Naive B cell (primary cell): ENCODE measurements at places on chromosomes 13 and 19.

GRCh38 chr13:46051968-46052318, 603 bp downstream of the ZC3H13 start:
- no peak for DNase-seq

DNA sequence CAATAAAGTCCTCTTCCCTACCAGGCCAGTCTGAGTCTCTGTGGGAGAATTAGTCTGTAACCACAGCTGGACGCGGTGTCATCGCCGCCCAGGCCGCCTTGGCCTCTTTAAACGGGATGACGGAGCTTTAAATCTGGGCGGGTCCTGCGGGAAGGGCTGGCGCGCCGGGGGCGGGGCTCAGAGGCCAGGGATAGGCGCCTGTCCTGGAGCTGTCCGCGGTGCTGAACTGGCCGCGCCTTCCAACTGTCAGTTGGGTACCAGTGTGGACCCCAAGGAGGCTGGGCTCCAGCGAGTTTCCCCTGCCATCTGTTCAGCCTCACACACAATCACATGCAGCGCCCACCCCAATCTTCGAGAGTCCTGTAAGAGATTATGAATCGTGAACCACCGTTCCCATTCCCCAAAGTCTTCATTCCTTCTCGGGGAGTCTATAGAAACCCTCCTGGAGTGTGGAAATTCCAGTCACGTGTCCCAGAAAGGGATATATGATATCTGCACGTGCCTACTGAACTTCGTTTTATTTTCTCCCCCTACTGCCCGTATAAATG, 11.5 kb downstream of the APLP1 start:
- peak; percentile 45 for DNase-seq

- no peak for DNase-seq
These were observed 467.9 kb downstream of the SLITRK1 start for GRCh38 chr13:83414393-83414792.

DNA sequence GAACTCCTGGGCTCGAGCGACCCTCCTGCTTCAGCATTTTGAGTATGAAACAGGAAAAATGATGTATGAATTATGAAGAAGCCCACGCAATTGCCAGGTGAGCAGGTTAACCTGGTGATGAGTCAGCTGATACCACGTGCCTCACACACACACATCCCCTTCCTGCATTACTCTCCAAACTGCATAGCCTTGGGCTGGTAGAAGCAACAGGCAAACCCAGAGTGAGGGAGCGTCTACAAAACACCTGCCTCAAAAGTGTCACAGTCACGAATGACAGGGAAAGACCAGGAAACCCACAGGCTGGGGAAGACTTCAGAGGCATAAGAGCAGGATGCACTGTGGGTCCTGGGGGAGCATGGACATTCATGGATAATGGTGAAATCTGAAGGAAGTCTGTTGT, 192.8 kb upstream of the IRS2 start:
- DNase-seq: no peak

DNA sequence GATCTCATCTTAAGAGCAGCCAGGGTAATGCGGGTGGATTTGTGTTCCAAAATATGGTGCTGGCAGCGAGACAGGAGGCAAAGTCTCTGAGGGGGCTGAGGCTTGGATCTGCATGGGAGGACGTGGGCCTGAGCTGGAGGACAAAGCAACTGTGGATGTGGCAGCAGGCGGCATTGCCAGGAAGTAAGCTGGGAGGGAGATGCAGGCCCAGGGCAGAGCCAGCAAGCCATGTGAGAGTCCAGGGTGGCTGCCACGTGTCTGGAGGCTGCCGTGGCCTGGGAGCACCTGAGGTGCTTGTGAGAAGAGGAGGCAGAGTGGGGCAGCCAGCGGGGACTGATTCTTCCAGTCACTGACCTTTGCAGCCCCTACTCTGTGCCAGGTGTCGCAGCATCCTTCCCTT, 52.0 kb downstream of the DPF1 start:
- no peak for DNase-seq

DNA sequence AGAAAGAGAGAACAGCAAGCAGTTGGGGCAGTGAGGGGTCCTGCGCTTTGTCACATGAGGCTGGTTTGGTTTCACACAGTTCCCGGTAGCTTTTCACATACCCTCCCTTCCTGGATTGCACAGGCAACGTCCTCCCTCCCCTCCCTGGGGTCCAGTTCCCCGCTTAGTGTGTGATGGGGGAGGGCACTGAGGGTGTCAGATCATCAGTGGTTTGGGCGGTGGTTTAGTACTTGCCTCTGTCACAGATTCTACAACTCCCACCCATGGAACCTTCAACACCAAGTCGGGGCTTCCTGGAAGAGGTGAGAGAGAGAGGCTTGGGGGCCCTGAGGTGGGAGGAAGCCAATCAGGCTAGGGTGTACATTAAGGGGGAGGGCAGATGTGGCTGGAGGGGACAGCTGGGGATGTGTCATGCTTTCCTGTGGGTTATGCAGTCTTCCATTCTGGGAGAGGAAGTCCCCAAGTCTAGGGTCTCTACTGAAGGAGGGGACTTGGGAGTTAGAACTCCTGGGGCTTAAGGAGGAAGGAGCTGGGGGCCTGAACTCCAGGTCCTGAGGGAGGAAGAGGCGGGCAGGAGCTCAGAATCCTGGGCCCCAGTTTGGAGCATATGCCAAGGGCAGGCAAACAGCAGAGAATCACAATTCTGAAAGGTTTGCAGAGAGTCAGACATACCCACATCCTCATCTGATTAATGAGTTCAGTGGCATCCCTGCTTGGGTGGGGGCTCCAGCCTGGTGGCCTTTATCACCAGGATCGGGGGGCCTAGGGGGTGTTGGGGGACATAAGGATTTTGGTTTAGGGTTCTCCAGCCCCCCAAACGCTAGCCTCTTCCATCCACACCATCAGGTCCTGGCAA, at the start of gene NKG7:
NKG7 (minus strand) TSS at position 6 of the 856 bp plus-strand sequence. CDS start 119 bp downstream, outside the sequence.
- DNase-seq: no peak

DNA sequence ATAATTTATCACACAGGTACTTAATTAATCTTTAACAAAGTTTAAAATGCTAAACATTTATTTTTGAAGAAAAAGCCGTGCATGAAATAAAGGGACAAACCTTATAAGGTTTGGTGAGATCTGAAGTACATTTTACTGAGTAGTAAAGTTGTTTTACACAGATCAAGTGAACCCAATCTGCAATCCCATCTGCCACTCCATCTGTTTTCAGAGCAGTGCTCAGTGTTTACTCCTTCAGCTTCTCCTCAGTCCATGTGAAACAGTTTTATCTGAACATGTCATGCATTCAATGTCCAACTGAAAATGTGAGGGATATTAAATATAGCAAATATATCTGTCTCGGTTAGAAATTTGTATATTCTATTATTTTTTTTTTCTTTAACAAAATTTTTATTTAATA, 166.8 kb downstream of the MAB21L1 start:
- no peak for DNase-seq

- DNase-seq: peak; percentile 11
These were observed 26.2 kb downstream of the ZNF160 start for GRCh38 chr19:53076984-53077383.

GRCh38 chr19:36771261-36772231, 1.1 kb downstream of the ZNF850 start:
- DNase-seq: peak; percentile 47

DNA sequence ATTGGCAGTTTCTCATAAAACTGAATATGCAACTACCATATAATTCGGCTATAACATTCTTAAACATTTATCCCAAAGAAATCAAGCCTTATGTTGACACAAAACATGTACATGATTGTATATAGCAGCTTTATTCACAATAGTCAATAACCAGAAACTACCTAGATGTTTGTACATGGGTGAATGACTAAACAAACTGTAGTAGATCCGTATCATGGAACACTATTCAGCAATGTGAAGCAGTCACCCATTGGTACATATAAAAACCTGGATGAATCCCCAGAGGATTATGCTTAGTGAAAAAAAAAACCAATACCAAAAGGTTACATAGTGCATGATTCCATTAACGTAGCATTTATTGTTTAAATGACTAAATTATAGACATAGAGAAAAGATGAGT, 471.7 kb upstream of the KLHL1 start:
- DNase-seq: no peak

GRCh38 chr19:42521346-42522030, 6.8 kb downstream of the CEACAM1 start:
- no peak for DNase-seq

DNA sequence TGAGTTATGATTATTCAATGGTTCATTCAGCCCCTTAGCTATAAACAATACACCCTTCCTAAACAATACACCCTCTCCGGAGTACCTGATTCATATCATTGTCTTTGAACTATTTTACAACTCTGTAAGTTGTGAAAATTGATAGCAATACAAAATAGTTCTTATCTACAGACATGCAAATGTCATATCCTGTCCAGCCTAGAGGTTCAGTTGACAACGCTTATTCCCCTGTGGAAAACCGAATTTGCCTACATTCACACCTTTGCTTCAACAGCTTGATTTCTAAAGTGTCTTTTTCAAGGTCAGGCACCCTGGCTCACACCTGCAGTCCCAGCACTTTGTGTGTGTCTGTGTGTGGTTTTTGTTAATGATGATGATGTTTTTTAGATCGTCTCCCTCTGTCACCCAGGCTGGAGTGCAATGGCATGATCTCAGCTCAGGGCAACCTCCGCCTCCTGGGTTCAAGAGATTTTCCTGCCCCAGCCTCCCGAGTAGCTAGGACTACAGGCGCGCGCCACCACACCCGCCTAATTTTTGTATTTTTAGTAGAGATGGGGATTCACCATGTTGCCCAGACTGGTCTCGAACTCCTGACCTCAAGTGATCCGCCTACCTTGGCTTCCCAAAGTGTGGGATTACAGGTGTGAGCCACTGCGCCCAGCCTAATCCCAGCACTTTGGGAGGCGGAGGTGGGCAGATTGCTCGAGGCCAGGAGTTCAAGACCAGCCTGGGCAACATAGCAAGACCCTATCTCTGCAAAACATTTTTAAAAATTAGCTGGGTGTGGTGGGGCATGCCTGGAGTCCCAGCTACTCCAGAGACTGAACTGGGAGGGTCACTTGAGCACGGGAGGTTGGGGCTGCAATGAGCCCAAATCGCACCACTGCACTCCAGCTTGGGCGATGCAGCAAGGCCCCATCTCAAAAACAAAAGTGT, 9.6 kb downstream of the C19orf53 start:
- no peak for DNase-seq

DNA sequence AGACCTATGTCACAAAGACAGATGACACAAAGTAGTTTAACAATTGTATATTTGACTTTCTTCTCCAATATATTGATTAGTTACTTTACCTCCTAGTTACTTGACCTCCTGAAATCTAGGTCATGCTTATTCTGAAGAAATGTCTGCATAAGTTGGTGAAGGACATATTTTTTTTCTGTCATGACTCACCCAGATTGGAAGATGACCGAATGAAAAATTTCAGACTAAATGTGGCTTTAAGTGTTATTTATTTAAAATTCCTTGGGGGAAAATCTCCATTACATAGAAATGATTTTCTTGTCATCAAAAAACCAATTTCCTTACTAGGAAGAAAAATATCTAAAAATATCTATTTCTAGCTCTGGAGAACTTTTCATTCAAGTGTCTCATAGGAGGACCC, 217.1 kb downstream of the POSTN start:
- no peak for DNase-seq

- no peak for DNase-seq
These were observed 122.0 kb downstream of the ENOX1 start for GRCh38 chr13:43664700-43665191.

GRCh38 chr13:44487989-44488388, 88.1 kb downstream of the TSC22D1 start:
- no peak for DNase-seq

GRCh38 chr13:21901811-21902708, 231.2 kb downstream of the FGF9 start:
- DNase-seq: no peak

- no peak for DNase-seq
These were observed 137.2 kb upstream of the DACH1 start for GRCh38 chr13:72004246-72004645.

GRCh38 chr19:55297267-55297666, 13.5 kb downstream of the BRSK1 start:
- no peak for DNase-seq
